ENCODE measurements at places on chromosomes 6 and 20.

GRCh38 chr6:8131265-8131897, 29.0 kb upstream of the EEF1E1 start:
- peak; percentile 7 for DNase-seq

- DNase-seq, result no peak
Observed at GRCh38 chr6:115363379-115363778, 697.3 kb downstream of the FRK start.

DNA sequence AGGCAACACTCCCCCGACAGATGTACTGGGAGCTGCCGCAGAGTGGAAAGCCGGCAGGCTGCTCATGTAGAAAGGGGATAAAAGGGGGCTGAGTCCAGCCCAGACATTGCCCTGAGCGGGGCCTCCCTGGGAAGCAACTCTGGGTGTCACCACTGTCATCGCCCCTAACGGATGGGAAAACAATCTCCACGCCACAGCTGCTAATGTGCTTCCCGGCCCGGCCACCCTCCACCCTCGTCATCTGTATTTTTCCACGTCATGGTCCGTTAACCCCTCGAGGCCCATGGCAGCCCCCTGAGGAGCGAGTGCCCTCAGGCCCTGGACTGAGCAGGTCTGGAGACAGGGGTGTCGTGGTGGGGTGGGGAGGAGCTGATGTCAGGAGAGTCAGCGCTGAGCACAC, 227.4 kb downstream of the DLL1 start:
- no peak for DNase-seq

- no peak for DNase-seq
Observed at GRCh38 chr6:79789896-79790295, 157.5 kb downstream of the ELOVL4 start.
